IPS DF 6.9 (cell line): ENCODE measurements at places on chromosomes 7 and 10.

DNA sequence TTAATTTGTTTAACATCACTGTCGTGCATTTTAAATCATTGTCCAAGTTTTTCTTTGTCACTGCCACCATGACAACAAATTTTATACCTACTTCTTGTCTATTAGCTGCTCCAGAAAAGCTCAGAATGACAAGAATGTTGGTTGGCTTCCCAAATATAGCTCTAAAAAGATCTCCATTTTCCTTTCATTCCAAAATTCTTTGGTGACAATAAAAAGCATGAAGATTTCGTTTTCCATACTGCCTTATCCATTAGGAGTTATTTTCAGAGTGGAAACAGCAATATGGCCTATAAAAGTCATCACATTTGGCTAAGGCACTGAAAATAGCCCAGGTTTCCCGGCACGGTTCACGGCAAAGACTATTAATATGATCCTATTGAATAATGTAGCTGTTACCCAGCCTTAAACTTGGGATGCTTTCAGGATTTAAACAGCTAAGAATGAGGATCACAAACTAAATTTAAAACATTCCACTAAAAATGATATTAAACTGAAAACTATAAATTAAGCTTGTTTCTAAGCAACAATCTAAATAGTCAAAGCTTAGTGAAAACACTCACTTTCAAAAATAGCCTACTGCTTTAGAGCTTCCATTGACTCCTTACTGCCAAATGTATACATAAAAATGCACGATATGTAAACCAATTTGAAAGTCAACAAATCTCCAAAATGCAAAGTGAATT lies 2.7 kb downstream of the CTTNBP2 start:
- DNase-seq, result no peak

DNA sequence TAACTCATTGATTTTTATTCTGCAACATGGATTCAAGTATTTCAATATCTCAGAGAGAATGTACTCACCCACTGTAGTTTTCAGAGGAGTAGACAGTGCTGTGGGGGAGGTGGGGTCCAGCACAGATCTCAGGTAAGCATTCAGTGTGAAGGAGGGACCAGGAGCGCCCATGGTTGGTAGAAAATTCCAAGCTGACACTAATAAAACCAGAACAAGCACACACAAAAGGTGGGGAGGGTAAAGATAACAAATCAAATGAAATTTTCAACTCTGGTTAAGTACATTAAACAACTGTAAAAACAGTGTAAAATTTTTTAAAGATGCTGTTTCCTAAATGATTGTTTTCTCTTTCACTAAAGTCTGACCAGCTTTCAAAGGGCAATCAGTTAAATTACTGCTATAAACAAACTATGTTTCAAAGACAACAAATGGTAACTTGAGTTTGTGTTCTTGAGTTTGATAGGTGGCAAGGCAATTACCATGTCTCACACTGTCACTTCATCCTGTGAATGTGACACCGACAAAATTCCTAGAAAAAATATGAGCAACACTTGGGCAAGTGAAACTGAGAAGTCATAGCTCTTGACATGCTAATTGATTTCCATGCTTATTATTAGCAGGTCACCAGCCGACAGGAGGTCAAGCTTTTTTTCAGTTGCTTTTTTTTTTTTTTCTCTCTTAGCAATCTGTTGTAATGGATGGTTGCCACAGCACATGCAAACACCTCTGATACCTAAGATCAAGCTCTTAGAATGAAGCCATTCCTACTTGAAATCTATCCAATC lies 205.8 kb upstream of the SLC26A5 start:
- no peak for DNase-seq

DNA sequence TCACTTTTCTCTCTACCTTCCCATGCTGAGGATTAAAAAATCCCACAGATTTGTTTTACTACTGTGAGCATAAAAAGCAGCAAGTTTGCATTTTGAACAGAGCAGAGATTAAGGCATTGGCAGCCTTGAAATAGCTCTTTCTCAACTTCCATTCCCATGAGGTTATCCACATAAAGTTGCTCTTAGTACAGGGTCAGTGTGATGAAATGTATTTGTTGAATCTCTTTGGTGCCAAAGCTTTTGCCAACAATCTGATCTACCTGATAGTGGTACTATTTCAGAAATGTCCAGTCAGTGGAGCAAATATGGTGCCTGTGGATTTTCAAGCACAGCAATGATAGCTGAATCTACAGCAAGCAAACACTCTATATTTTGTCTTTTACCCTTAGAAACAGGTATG lies 254.8 kb downstream of the INHBA start:
- DNase-seq, result no peak

- no peak for DNase-seq
Observed at GRCh38 chr7:121837462-121837861, 35.5 kb upstream of the PTPRZ1 start.

DNA sequence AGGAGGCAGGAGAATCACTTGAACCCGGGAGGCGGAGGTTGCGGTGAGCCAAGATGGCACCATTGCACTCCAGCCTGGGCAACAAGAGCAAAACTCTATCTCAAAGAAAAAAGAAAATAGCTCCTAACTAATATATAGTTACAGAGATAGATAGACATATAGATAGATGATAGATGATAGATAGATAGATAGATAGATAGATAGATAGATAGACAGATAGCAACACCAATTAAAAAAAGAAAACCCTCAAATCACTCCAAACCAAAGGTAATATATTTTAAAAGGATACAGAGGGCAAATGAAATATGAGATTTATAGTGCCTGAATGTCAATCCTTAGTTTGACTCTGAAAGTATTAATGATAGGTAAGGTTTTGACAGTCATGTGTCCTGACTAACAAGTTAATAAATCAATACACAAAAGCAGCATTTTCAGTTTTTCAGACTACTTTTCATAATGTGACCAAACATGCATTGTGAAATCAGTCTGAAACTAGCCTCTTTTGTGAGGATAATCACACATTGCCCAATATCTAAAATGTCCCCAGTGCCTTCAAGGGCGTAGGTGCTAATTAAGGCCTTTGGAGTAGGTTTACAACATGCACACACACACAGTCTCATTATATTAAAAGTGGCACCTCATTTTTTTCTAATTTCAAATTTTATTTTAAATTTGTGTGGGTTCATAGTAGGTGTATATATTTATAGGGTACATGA lies 61.2 kb downstream of the BPGM start:
- no peak for DNase-seq

DNA sequence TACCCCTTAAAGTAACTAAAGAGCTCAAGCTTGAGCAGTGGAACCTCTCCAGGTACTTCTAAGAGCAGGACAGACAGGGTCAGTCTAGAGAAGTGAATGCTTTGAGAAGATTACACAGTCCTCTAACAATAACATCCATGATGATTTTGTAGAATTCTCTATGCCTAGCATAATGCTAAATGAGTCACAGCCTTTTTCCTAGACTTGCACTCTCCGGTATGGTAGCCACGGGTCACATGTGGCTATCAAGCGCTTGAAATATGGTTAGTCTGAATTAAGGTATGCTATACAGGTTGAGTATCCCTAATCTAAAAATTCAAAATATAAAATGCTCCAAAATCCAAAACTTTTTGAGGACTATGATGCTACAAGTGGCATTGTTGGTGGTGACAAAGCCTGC lies 166.6 kb upstream of the MKLN1 start:
- DNase-seq, result no peak

GRCh38 chr7:31017032-31017675 lies 35.0 kb upstream of the ADCYAP1R1 start:
- DNase-seq, result no peak

- DNase-seq, result peak; percentile 5
Observed at GRCh38 chr7:112708236-112708635, 82.0 kb downstream of the TMEM168 start.

DNA sequence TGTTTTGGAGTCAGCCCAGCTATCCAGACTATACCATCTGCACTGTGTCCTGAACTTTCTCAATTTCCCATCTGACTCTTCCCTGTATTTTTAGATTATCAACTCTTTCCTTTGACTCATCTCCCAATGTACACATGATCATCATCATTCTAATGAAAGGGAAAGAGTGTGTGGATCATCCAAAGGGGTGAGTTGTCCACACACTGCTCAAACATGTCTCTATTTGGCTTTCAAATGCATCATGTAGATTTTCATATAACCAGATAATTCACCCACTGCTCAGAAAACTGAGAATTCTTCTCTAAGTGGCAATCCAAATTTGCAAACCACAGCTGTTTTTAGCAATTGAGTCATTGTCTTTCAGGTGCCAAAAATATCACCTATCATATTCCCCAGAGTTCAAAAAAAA lies 190.2 kb upstream of the HPS1 start:
- no peak for DNase-seq

- no peak for DNase-seq
Observed at GRCh38 chr7:98467570-98468312, 66.9 kb upstream of the BAIAP2L1 start.

DNA sequence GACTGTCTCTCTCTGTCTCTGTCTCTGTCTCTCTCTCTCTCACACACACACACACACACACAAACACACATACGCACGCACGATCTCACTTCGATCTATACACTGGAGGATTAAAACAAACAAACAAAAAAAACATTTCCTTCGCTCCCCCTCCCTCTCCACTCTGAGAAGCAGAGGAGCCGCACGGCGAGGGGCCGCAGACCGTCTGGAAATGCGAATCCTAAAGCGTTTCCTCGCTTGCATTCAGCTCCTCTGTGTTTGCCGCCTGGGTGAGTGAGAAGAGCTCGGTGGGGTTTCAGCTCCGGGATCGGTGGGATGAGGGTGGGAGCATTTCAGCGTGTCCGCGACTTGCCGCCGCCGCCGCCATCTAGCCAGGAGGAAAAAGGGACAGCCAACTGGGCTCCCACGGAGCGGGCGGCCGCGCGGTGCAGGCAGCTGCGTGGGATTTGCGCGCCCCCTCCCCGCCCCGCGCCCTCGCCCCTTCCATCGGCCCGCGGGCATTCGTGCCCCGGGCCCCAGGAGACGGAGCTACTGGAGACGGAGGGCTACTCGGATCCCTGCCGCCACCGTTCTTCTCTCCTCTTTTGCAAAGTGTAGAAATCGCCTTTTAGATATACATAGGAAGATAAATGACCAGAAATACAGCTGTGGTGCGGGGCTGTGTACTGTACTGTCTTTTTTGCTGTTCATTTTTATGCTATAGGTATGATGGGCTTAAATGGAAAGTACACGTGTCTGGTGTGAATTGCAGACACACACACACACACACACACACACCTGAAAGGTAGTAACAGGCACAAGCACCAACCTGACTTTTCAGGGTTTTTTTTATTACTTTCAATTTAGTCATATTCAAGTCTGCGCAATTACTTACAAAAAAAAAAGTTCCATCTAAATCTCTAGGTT lies 581 bp downstream of the PTPRZ1 start:
- DNase-seq, result no peak

GRCh38 chr7:142436601-142437000 lies 178.7 kb upstream of the PRSS58 start:
- DNase-seq, result no peak

DNA sequence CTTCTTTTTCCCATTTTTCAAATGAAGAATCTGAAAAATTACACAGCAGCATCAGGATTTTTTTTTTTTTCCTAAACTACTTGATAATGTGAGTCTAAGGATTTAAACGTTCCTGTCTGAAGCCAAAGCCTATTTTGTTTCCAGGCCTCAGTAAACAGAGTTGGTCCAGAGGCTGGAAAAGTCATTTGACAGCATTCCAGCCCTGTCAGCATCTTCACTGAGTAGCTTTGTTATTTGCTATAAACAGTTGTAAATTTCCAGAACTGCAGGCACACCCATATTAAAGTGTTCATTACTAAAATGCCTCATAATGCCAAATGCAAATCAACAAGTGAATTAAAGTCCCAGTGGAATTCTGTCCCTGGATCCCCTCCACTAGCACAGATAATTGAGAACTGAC lies 35.5 kb upstream of the KMT2E start:
- DNase-seq, result no peak

DNA sequence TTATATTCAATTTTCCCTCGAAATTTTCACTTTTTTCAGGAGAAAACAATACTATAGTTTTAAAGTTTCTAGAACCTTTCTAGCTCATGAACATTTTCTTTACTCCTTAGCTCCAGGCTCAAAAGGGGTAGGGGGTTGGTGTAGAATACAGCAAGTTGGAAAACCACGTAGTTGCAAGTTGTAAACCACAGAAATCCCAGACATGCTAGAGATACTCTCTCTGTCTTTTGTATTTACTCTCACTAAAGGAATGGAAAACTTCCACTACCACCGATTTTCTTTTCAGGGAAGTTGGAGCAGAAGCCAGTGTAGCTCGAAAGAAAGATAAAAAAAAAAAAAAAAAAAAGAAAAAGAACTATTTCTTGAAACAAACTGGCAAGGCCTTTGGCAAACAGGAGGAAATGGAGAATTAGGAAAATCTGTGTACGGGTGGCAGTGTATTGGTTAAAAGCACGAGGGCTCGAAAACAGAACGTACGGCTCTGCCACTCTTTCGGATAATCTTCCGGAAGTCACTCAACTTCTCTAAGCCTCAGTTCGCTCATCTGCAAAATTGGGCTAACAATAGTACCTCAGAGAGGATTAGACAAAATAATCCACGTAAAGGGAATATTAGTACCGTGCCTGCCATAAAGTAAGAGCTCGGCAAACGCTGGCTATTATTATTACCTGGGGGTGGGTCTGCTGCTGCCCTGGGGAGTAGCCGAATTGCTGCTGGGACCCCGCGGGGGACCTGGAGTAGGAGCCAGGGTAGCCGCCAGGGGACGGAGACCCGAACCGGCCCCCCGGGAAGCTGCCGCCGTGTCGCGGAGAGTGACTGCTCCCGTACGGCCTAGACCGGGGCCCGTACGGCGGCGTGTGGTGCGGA lies 628 bp downstream of the MPLKIP start:
- DNase-seq, result no peak

GRCh38 chr7:45720989-45721388 lies 146.8 kb downstream of the ADCY1 start:
- no peak for DNase-seq

- DNase-seq, result no peak
Observed at GRCh38 chr10:52668024-52668423, 104.6 kb downstream of the MBL2 start.

DNA sequence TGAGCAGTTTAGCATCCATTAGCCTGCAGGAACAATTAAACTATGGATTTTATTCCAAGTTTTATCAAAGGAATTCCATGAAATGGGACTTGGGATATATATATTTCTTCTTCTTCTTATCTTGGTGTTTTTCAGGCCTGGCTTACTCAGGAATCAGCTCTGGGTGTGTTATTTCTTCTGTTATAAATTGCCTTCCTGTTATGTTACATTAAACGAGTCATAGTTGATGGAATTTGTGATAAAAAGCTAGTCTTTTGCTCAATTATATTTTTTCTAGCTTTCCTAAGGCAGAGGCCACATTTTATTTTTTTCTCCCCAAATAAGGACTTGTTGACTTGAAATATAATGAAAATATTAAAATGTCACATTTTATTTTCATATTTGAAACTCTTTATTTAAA lies 141.3 kb downstream of the EPC1 start:
- DNase-seq, result no peak

DNA sequence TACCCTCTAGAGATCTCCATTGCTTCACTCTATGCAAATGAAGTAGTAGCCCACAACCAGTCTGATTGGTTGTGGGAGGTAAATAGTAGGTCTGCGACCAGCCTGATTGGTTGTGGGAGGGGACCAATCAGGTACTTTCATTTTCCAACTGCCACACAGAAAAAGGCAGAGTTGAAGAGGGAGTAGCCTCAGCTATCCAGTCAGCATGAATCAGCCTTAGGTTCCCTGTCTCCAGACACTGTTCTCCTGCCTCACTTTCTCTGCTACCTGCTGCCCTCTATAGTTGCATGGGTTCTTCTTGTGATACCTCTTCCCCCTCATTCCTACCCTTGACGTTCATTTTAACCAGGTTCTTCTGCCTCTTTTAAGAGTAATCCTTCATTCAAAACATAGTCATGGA lies 114.5 kb upstream of the LYZL1 start:
- no peak for DNase-seq
